ENCODE measurements at places on chromosomes 16 and 17.
A peak's percentile ranks its signal among the peaks of the same experiment; 100 is the strongest.

- no peak overlapping the region for H3K27ac ChIP-seq
- no peaks in the 10 kb centered on the region for H3K27me3 ChIP-seq
- H3K4me1 ChIP-seq = no peaks in the 10 kb centered on the region
- H3K36me3 ChIP-seq = no peaks in the 10 kb centered on the region
- DNase-seq = no peak
- no peak overlapping the region for H3K4me3 ChIP-seq
Observed at GRCh38 chr16:24088767-24089166, 167.4 kb upstream of the CACNG3 start.

- H3K27me3 ChIP-seq = no peaks in the 10 kb centered on the region
- no peak overlapping the region for H3K4me3 ChIP-seq
- peaks cover 5% of the 10 kb centered on the region for H3K4me1 ChIP-seq
- H3K36me3 ChIP-seq = no peaks in the 10 kb centered on the region
- H3K27ac ChIP-seq = no peak overlapping the region
- no peak for DNase-seq
Observed at GRCh38 chr16:82864332-82865040, 237.7 kb downstream of the CDH13 start.

DNA sequence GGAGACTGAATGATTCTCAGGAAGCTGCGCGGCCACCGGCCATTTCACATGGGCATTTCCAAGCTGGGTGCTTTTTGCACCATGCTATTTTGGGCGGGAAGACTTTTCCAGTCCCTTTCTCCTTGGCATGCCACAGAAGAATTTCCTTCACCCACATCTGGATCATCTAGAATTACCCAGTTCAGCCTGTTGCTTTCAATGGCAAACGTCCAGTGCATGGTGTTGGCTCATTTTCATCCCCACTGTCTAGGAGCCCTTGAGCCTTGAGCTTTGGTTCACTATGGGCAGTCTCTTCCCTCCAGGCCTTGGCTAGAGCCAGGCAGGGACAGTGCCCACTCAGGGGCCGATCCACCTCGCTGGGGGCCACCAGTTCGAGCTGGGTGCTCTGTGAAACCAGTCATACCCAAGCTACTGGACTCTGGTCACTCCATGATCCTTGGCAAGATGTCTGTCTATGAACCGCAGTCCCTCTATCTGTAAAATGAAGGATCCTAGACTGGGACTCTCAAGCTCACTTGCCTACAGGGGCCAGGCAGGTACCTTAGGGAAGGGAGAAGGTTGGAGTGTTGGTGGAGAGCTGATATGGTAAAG is 71.1 kb downstream of the CYLD start:
- DNase-seq = no peak
- H3K27me3 ChIP-seq = no peaks in the 10 kb centered on the region
- no peak overlapping the region for H3K27ac ChIP-seq

DNA sequence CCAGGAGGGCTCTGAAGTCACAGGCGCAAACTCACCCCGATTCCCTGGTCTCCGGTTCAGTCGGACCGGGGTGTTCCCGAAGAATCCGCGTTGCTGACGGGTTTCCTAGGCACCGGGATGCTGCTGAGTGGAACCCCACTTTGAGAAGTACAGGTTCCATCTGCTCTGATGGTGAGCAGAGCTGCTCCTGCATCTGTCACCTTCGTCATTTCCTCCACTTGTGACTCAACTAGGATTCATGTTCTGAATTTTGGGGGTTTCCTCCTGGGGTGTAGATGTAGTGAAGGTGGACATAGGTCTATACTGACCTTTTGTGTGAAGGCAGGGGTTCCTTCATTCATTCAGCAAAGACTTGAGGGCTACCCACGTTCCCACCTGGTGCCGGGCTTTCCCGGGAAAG is 25.0 kb downstream of the LGALS3BP start:
- H3K27me3 ChIP-seq = no peaks in the 10 kb centered on the region
- no peak for DNase-seq
- no peak overlapping the region for H3K27ac ChIP-seq
- H3K4me3 ChIP-seq = no peak overlapping the region
- no peaks in the 10 kb centered on the region for H3K36me3 ChIP-seq
- no peaks in the 10 kb centered on the region for H3K4me1 ChIP-seq

DNA sequence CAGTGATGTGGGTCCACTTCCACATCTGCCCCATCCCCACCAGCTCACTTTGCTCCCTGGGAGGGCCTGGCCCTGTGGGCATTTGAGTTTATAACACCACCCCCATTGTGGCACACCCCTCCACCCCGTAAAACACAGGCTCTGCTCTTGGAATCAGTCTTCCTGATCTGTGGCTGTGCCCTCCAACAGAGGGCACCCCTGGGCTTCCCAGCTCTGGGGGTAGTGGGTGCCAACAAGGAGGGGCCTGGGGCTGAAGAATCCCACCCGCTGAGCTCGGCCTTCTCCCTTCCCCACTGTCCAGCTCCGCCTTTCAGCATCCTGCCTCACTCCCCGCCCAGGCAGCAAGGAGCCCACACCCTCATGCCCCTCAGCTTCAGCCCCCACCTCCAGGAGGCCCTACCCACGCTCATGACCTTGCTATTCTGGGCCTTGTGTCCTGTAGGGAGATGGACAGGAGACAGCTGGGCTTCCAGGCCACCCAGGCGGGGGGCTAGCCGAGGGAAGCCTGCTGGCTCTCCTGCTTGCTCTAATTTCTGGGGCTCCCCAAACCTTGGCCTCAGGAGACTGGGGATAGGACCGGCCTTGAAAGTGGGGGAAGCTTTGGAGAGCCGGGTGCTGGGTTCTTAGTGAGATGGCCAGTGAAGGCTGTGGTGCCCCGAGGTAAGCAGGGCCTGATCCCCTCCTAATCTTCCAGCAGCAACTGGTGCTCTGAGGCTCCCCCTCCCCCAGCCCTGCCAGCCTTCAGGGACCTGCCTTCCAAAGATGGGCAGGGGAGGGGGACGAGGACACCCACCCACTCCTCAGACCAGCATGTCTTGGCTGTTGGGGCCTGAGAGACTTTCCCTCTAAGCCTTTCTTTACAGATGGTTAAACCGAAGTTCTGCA is 2.9 kb upstream of the ATP2A1 start:
- H3K4me1 ChIP-seq = peaks cover 16% of the 10 kb centered on the region
- no peak overlapping the region for H3K27ac ChIP-seq
- peaks cover 44% of the 10 kb centered on the region for H3K36me3 ChIP-seq
- no peaks in the 10 kb centered on the region for H3K27me3 ChIP-seq
- no peak overlapping the region for H3K4me3 ChIP-seq

GRCh38 chr17:6027342-6028024 is 42.7 kb upstream of the WSCD1 start:
- peaks cover 7% of the 10 kb centered on the region for H3K4me1 ChIP-seq
- no peaks in the 10 kb centered on the region for H3K36me3 ChIP-seq
- no peak for DNase-seq
- H3K4me3 ChIP-seq = no peak overlapping the region
- H3K27ac ChIP-seq = no peak overlapping the region

- no peak overlapping the region for H3K4me3 ChIP-seq
- DNase-seq = no peak
- no peaks in the 10 kb centered on the region for H3K27me3 ChIP-seq
Observed at GRCh38 chr17:80119271-80119791, 17.9 kb downstream of the GAA start.

DNA sequence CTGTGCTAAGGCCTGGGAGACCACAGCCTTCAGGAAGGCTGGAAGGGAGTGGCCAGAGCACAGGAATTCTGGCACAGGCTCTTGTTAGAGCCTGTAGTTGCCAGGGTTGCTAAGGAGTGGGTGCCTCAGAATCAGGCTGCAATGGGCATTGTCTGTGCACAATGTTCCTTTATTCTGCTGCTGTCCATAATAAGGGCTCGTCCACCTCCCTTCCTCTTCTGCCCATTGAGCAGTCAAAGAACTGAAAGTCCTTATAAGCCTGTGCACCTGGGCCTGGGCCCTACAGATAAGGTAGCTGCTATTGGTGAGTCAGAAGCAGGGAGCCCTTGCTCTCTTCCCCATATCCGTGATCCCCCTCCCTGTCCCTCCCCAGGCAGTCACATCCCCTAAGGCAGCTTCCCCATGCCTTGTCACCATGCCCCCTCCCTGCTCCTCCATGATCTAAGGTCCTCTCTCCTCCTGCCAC is 5.4 kb upstream of the CNGB1 start:
- H3K27me3 ChIP-seq = no peaks in the 10 kb centered on the region
- H3K36me3 ChIP-seq = no peaks in the 10 kb centered on the region
- H3K27ac ChIP-seq = no peak overlapping the region
- no peak for DNase-seq
- H3K4me3 ChIP-seq = no peak overlapping the region

DNA sequence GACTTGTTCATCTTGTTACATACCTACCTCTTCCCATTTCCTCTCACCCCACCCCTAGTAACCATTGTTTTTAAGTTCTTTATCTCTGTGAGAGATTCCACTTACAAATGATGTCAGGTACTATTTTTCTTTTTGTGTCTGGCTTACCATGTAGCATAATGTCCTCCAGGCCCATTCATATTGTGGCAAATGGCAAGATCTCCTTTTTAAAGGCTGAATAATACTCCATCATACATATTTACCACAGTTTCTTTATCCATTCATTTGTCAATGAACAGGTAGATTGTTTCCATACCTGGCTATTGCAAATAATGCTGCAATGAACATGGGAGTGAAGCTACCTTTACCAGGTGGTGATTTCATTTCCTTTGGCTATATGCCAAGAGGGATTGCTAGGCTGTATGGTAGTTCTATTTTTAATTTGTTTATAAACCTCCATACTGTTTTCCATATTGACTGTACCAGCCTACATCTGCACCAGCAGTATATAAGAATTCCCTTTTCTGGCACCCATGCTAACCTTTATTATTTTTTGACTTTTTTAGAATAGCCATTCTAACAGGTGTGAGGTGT is 53.9 kb downstream of the NSRP1 start:
- no peak overlapping the region for H3K4me3 ChIP-seq
- no peaks in the 10 kb centered on the region for H3K4me1 ChIP-seq
- no peak for DNase-seq
- no peak overlapping the region for H3K27ac ChIP-seq

- no peaks in the 10 kb centered on the region for H3K27me3 ChIP-seq
- DNase-seq = peak; percentile 89
- H3K4me3 ChIP-seq = no peak overlapping the region
- H3K4me1 ChIP-seq = peaks cover 15% of the 10 kb centered on the region
- no peak overlapping the region for H3K27ac ChIP-seq
Observed at GRCh38 chr17:73770115-73770848, 126.0 kb upstream of the SDK2 start.

- no peak overlapping the region for H3K27ac ChIP-seq
- no peak for DNase-seq
Observed at GRCh38 chr17:6097005-6097279, 26.8 kb downstream of the WSCD1 start.

GRCh38 chr17:81179220-81179619 is 13.2 kb upstream of the AATK start:
- H3K4me3 ChIP-seq = no peak overlapping the region
- no peak overlapping the region for H3K27ac ChIP-seq
- no peak for DNase-seq
- H3K27me3 ChIP-seq = no peaks in the 10 kb centered on the region
- H3K4me1 ChIP-seq = no peaks in the 10 kb centered on the region
- no peaks in the 10 kb centered on the region for H3K36me3 ChIP-seq

- H3K4me3 ChIP-seq = no peak overlapping the region
- H3K27me3 ChIP-seq = no peaks in the 10 kb centered on the region
- H3K36me3 ChIP-seq = peaks cover 22% of the 10 kb centered on the region
- H3K27ac ChIP-seq = no peak overlapping the region
Observed at GRCh38 chr17:21530311-21530710, 154.2 kb downstream of the KCNJ12 start.

GRCh38 chr16:18983565-18984434 is at the start of gene TMC7:
Gene TMC7, plus strand, starts transcription at chr16:18983934. Its CDS starts 130 bp downstream, at chr16:18984064.
- peak; percentile 47 for DNase-seq
- peak within 1 kb of the TSS; percentile 28 for H3K27ac ChIP-seq
- H3K27me3 ChIP-seq = no peaks in the 10 kb centered on the region
- peak within 1 kb of the TSS; percentile 59 for H3K4me3 ChIP-seq
- no peaks in the 10 kb centered on the region for H3K36me3 ChIP-seq
- peaks cover 11% of the 10 kb centered on the region for H3K4me1 ChIP-seq

DNA sequence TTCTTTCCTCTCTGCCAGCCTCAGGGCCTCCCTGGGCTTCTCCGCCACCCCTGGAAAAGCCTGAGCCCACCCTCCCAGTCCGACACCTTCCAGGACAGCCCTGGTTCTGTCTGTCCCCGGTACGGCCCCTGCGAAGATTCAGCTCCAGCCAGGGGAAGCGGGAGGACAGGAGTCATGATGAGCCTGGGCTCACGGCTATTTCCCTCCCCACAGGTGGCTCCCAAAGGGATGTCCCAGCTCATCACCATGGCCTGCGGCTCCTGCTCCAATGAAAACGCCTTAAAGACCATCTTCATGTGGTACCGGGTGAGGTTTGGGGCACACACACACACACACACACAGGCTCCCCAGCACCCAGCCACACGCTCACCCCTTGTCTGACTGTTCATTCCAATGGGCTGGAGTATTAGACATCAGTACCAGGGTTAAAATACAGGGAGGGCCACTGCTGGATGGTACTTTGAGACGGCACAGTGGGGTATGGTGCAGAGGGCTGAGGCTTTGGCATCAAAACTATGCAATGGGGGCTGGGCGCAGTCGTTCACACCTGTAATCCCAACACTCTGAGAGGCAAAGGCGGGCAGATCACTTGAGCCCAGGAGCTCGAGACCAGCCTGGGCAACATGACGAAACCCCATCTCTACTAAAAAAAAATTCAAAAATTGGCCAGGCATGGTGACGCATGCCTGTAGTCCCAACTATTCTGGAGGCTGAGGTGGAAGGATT is 32.8 kb downstream of the TMEM186 start:
- no peak overlapping the region for H3K4me3 ChIP-seq
- no peak for DNase-seq
- no peaks in the 10 kb centered on the region for H3K27me3 ChIP-seq
- H3K27ac ChIP-seq = no peak overlapping the region
- H3K36me3 ChIP-seq = peaks cover 7% of the 10 kb centered on the region

DNA sequence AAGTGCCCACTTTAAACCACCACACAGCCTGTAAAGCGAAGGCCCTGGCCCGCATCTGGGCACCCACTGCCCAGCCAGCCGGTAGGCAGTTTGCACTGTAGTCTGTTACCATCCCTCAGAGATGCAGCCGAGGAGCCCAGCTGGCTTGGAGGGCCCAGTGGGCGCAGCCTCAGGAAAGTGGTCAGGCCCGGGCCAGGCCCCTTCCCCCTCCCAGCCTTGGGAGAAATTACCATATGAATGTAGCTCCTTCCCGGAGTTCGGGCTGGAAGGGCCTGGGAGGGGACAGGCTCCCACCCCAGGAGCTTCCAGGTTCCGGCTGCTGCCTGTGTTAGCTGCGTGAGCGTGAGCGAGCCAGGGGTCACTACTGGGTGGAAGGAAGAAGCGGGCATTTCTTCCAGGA is 325.4 kb downstream of the SEC14L1 start:
- no peaks in the 10 kb centered on the region for H3K36me3 ChIP-seq
- H3K27ac ChIP-seq = no peak overlapping the region
- H3K4me3 ChIP-seq = no peak overlapping the region
- no peaks in the 10 kb centered on the region for H3K27me3 ChIP-seq
- DNase-seq = no peak
- H3K4me1 ChIP-seq = peaks cover 36% of the 10 kb centered on the region

Data from tibial artery (tissue), 4 donors.